ENCODE measurements at places on chromosomes 12 and 14.

DNA sequence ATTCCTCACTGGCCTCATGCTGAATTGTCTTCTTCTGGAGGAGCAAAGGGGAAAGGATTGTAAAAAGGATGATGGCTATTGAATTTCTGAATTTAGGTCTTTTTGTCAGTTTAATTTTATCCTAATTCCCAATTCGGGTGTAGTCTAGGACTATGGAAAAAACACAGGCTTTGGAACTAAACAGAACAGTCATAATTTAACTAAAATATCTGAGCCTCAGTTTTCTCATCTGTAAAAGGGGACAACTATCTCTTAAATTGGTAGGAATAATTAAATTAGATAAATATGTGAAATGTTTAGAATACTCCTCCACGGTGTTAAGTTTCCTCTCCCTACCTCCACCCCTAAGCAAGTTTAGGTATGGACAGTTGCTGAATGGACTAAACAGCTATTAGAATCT lies 3.2 kb upstream of the SP1 start:
- no peak for DNase-seq

- no peak for DNase-seq
Measured at GRCh38 chr12:64318605-64319004, 72.0 kb downstream of the C12orf56 start.

- DNase-seq: no peak
Measured at GRCh38 chr14:37081218-37081617, 91.2 kb downstream of the SLC25A21 start.

- no peak for DNase-seq
Measured at GRCh38 chr14:57491640-57492039, 2.0 kb downstream of the CCDC198 start.

GRCh38 chr14:38255673-38256532 lies at the start of gene CLEC14A:
TSS of gene CLEC14A (minus strand) at chr14:38256093. CDS start at chr14:38256022, 71 bp downstream.
- DNase-seq: no peak

DNA sequence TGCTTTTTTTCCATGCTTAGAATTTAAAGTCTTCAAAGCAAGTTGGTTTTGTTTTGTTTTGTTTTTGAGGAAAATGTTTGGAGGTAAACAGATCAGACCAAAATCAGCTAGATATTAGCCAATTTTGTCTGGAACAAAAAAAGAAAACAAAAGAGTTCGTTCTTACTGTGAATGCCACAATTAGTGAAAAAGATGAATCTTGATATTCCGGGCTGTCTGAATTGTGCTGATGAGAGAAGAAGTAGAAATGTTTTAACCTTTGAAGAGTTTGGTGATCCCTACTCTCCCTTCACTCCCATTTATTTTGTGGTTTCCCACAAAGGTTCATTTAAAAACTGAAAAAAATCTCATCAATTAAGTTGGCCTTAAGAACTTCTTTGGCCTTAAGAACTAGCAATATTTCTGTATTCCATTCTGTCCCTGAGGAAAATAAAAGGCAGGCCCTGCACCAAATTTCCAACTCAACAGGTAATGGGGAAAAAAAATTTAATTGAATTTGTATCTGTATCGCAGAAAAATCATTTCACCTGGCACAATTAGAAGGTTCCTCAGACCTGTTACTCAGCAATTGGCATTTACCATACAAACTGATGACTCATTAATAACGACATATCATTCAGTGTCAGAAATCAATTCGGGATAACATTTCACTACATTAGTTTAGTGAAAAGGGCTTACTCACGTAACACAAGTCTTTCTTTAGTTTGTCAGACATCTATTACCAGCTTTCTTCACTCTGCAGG lies 562 bp upstream of the GLIPR1L2 start:
- no peak for DNase-seq

DNA sequence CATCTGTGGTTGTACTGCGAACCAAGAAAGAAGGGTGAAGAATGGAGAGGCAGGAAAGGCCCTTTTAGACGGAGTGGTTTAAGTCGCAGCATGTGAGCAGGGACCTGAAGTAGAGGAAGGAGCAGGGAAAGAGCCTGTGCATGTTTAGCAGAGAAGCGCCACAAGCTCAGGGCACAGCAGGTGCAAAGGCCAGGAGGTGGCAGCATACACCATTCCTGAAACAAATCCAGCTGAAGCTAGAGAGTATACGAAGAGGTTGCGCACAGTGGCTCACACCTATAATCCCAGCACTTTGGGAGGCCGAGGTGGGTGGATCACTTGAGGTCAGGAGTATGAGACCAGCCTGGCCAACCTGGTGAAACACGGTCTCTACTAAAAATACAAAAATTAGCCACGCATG lies 49.9 kb downstream of the HELB start:
- no peak for DNase-seq
